ENCODE measurements at places on chromosomes 7 and 10.

- no peak for DNase-seq
Measured at GRCh38 chr7:70288781-70289456, 690.6 kb downstream of the AUTS2 start.

- DNase-seq: no peak
Measured at GRCh38 chr7:18762189-18762588, 266.6 kb downstream of the HDAC9 start.

DNA sequence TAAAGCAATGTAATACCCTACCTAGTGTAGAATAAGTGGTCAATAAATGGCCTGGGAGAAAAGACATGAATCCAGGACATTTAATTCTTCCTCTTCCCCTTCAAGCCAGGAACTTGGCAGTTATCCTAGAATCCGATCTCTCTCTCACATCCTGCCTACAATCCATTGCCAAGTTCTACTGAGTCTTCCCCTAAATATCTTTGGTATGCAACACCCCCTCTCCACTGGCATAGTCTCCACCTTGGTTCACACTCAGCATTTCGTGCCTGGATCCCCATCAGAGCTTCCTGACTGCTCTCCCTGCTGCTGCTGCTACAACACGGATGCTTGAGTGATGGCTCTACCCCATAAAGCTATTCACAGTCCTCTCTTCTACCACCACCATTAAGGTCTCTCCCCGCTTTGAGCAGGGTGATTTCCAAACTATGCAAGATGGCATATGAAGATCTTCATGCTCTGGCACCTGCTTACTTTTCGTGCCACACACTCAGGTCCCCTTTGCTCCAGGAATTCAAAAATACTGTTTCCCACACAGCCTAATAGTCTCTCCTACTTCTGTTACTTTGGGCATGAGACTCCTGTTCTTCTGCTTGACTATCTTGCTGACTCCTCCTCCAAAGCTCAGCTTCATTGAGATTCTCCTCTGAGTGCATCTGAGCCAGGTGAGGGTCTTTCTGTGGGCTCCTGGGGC, 4.8 kb downstream of the ANK3 start:
- DNase-seq: no peak

DNA sequence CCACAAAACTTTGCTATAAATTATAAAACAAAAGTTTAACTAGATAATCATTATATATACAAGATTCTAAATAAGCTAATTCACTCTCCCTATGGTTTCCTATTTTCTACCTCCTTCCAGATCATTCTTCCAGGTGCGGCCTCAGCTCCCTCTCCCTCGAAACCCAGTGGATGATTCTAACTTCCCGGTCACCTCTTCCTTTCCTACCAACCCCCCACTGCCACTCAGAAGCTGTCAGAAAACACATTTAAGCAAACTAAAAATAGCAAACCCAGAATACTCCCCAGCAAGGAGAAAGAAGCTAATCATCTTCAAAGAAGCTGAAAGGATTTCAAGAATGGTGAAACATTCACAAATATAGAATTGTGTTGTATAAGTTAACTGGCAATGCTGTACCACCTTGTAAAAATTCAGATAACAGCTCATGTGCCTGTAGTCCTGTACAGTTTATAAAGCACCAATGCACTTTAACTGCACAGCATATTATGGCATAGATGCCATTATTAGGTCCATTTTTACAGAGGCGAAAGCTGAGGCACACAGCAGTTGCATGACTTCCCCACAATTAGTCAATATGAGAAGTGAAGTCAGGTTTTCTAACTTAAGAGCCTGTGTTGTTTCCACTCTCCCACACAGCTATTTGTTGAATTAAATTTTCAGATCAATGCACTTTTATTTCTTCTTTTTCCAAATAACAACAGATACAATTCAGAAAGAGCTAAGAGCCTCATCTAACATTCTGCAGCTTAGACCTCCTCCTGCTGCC, 13.7 kb upstream of the DNTT start:
- DNase-seq: no peak

- DNase-seq: no peak
Measured at GRCh38 chr10:110759523-110759922, 112.2 kb upstream of the PDCD4 start.

DNA sequence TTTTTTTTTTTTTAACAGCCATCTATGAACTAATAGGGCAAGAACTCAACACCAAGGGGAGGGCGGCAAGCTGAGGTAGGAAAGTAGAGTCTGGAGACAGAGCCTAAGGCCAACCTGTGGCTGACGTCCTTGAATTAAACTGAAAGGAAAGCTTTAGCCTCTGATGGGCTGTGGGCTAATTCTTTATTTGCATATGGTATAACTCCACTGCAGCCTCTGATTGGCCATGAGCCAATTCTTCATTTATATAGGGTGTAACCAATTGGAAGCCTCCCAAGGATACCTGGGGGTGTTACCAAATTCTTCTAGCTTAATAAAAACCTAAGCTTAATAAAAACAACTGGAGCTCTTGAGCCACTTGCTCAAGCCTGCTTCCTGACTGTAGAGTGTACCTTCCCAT, 10.3 kb downstream of the TYW1 start:
- DNase-seq: no peak

DNA sequence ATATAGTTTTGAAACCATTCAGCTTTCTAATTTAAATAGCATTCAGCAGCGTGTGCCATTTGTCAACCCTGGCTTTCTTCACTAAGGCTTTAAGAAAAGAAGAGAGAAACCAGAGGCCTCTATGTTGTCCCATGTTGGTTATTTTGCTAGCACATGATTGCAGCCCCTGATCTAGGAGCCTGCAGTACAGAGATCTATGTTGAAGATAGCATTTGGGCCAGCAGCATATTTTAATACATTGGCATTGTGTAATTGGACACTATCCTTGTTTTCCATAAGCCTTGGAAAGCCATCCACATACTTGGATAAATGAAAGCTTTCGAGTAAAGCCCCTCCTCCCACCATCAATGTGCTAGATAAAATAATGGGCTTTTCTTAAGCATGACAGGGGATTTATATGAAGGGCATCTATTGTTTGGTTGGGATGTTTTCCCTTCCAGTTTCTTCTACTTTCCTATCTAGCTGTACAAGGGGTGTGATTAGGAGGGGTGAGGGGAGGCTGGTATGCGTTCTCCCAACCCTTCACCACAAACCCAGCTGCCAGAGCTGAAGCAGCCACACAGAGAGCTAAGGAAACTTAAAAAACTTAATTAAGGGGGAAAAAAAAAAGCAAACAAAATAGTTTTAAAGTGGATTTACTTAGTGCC, 23.1 kb upstream of the SDHAF3 start:
- no peak for DNase-seq

- DNase-seq: no peak
Measured at GRCh38 chr7:90677486-90678404, 81.6 kb downstream of the CDK14 start.

DNA sequence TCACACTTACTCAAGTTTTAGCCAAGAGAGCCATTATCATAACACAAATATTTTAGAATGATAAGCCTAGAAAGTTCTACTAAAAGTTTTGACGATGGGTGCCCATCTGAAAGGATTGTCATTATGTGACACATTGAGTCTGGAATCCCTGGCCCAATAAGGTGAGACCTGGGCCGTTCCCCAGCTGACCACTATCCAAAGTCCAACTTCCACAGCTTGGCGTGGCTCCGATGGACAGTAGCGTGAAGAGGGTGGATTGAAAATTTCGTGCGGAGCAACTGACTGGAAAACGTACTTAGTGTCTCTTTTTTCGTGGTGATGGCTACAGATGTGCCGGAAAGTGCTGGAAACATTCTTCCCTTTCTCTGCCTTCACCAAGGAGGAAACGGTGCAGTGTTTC, 439.0 kb upstream of the ZMIZ1 start:
- no peak for DNase-seq

- no peak for DNase-seq
Measured at GRCh38 chr7:1732645-1733044, 62.6 kb downstream of the ELFN1 start.

DNA sequence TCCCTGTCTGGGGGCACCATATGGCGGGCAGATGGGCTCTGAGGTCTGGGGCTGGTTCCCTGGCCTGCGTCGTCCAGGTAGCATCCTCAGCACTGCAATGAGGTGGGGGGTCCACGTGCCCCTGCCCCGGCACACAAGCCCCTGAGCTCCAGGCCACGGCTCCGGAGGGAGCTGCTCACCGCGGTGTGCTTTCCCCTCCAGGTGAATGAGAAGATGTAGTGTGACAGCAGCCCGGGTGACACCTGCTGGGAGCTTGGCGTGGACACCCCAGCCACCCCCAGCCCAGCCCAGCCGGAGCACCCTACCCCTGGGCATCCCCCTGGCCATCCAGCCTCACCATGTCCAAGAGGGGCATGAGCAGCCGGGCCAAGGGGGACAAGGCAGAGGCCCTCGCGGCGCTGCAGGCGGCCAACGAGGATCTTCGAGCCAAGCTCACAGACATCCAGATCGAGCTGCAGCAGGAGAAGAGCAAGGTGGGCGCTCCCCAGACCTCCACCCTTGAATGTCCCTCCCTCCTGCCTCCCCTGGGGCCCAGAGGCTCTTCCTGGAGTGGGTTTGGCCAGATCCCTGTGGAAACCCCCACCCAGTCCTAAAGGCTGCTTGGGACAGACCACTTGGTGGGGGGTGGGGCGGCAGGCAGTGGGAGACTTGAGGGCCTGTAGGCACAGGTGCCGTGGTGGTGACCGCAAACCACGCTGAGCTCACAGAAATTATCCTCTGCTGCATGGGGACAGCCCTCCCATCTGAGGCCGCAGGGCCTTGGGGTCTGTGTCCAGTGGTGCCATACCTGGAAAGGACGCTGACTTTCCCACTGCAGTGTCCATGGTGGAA, 38.9 kb downstream of the JAKMIP3 start:
- no peak for DNase-seq

- no peak for DNase-seq
Measured at GRCh38 chr7:141113131-141113530, 39.3 kb downstream of the TMEM178B start.

DNA sequence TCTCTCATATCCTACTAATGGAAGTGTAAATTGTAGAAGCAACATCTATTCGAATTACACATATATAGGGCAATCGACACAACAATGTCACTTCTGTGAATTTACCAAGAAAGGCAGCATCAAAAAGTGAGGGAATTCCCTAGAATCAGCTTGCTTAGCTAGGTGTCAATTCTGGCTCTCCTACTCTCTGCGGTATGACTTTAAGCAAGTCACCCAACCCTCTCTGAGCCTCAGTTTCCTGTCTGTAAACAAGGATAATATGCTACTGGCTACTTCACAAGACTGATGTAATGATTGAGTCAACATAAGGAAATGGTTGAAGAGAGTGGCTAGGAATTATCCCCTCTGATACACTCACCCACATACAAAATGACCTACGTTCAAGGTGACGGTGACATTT, 19.4 kb downstream of the CCDC6 start:
- DNase-seq: no peak

DNA sequence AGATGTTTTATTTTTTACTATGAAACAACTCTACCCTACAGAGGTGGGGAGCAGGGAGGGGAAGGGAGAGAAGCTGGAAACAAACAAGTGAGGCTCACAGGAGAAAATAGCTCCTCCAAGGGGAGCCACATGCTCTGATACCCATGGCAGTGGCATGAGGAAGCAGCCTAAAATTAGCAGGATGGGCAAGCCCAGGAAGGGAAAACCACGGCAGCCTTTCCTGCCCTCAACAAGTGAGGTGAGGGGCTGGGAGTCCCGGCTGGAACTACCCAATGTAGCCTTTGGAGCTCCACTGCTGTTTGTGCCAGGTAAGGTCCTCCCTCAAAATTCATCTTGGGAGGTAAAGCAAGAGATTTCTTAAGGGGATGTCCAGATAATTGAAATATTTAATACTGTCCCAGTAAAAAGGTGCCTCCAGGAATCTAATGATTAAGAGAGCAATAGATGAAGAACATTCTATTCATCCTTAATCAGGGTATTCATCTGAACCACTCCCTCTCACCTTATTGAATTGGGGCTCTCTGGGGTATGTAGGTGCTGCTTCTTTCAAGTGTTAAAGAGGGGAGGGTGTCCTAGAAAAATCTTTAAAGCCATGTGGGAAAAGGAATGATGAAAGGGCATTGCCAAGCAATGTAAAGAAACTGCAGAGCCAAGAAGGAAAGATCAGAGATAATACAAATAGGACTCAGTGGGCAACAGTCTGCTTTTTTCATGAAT, 12.8 kb upstream of the HERC4 start:
- DNase-seq: no peak

- DNase-seq: no peak
Measured at GRCh38 chr7:7567898-7568531, 1.3 kb downstream of the MIOS start.

DNA sequence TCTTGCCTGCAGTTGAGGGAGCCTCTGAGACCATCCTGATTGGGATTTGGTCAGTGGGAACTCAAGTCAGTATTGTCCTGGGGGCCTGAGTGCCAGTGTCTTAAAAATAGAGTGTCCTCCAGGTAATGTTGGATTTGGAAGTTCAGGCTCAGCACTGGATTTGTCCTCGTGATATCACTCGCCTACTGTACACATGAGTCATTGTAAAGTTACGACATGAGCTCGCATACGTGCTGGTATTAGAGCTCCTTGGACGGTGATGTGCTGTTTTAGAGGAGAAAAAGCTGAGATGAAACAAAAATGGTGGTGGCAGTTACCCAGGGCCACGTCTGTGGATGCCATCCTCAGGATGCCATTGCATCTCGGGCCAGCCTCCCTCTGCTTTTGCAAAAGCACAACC, 78.2 kb downstream of the MGMT start:
- DNase-seq: no peak

- DNase-seq: no peak
Measured at GRCh38 chr7:139562491-139562890, 39.0 kb downstream of the CLEC2L start.

- DNase-seq: no peak
Measured at GRCh38 chr10:71333129-71333887, 14.2 kb downstream of the SLC29A3 start.

DNA sequence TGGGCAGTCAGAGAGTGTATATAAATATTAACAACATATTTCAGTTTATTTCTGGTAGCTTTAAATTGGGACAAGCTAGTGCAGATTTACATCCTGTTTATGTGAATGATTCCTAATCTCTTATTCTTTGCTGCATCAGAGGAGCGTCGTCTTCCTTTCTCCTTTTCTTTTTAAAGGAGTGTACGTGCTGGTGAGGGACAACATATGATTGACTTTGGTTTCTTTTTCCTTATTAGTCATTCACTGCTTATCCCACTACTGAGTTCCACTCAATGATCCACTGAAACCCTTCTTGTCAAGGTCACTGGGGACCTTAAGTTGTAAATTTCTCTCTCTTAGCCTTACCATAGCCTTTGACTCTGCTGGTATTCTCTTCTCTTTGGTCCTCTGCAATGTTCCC, 116.3 kb downstream of the EXOC4 start:
- no peak for DNase-seq

GRCh38 chr7:30470771-30471170, 7.8 kb downstream of the NOD1 start:
- DNase-seq: no peak

DNA sequence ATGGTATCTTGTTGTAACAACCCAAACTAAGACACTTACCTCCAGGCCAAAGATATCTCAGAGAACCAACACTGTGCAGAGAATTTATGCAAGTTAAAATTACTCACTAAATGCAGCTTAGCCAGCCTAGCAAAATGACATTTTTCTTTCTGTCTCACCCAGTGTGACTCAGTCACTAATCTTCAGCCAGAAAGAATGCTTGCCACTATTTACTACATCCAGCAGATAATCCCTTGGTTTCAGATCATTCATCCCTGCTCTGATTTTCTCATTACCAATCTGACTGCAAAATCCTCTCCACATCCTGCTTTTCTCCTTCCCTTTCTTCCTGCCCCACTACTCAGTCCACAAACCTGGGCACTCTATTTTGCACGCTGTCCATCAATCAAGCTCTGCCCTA, 93.5 kb upstream of the NEBL start:
- no peak for DNase-seq
